Trophoblast cell (in vitro differentiated cells and primary cell): ENCODE measurements at places on chromosomes 3 and 15.

- DNase-seq, result no peak
Observed at GRCh38 chr3:104596054-104596453, 770.7 kb upstream of the ALCAM start.

- DNase-seq, result peak; percentile 74
Observed at GRCh38 chr3:170712336-170712735, 126.5 kb upstream of the SLC7A14 start.

GRCh38 chr15:43168192-43169107, 16.8 kb upstream of the CCNDBP1 start:
- no peak for DNase-seq

DNA sequence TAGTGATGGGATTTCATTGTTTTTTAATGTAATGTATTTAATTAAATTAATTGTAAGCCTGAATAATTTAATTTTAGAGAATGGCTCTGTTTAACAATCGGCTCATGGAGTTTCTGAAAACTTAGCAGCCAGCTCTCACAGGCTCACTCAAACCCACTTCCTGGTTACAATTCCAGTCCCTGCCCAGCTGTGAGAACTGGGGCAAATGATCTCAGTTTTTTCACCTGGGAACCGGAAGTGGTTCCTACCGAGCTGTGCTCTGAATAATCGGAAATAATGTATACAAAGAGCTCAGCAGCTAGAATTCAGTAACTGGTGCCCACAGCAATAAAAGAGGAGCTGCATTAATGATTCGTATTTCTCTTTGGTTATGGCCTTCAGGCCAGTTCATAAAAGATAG, 244.3 kb upstream of the MCTP2 start:
- no peak for DNase-seq

DNA sequence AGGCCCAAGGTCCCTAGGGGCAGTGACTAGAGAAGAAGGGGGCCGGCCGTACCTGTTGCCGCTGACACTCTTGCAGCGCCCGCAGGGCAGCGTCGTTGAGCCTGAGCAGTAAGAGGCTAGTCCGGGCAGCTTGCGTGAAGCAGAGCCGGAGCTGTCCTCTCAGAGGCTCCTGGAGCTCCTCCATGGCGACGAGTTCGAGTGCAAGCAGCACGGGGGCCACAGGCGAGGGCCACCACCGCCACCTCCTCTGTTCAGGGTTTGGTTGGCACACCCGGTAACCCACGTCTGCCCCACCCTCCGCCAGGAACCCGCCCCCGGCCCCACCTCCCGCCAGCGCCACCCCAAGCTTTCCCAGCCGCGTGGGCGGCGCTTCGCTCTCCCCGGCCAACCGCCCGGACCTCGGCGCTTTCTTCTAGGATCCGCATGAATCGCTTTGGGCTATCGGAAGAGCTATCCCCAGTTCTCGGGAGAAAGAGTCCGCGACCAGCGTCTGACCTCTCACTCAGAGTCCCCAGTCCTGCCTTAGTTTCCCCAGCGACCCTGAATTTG, at the start of gene ELL3:
TSS of gene ELL3 (minus strand) at position 249 of the 549 bp plus-strand sequence. CDS start at position 184, 65 bp downstream.
- peak; percentile 79 for DNase-seq

- no peak for DNase-seq
Observed at GRCh38 chr15:25778161-25778560, 85.0 kb downstream of the ATP10A start.

DNA sequence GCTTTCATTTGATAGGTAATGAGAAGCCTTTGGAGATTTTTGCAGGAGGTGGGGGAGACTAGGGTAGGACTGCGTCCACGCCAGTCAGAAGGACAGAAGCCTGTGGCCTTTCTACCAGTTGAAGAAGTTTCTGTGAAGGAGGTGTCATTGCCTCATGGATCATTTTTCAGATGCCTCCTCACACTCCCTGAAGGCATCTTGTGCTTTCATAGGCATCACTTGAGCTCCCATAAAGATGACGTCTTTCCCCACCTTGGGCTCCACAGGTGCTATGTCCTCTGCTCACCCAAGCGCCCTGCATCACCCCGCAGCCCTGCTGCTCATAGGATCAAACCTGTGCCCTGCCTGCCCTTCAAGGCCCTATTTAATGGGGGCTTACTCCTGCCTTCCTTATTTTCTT, 7.5 kb upstream of the ITGA11 start:
- no peak for DNase-seq

DNA sequence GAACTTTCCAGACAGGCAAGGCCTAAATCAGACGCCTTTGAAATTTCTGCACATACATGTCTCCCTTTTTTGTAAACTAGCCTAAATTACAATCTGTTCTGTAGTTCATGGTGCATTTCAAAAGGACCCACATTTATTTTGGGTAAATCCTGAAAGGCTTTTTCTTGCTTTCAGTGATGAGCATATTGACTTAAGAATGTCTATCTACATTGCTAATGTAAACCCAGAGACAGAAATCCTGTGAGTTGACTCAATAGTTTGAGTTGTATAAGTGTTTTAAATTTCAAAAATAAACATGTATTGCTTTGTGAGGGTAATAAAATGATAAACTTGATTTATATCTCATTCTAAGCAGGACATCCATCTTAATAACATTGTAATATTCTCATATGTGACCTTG, 977.0 kb upstream of the NR2F2 start:
- DNase-seq, result no peak

GRCh38 chr15:26260517-26261133, 397.5 kb upstream of the ATP10A start:
- peak; percentile 61 for DNase-seq

DNA sequence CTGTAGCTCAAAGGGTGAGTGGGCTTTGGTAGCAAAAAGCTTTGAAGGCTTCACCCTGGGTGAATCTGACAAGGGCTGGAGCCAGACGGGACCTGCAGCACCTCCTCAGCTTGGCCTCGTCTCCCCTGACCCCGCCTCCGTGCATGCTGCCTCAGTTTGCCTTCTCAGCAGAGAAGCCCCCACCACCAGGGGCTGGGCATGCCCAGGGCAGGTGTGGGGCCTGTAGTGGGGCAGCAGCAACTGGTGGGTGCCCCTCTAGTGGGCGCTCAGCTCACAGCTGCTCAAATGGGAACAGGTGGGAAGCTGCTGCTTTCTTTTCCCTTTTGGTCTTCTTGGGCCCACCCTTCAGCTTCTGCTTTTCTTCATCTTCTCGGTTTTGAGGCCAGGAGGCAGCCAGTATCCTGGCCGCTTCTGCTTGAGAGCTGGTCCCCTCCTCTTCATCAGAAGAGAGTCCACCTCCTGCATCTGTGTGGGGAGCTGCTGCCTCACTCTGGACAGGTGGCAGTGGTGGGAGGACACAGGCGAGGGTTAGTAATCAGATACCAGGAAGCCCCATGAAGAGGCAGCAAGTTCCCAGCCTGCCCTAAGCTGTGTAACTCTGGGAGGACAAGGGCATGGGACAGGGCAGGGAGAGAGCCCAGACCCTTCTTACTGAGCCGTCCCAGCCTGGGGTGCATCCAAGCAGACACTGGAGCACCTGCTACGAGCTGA, 21.0 kb downstream of the TMEM43 start:
- no peak for DNase-seq

GRCh38 chr15:57923306-57923705, 142.2 kb downstream of the ALDH1A2 start:
- no peak for DNase-seq

DNA sequence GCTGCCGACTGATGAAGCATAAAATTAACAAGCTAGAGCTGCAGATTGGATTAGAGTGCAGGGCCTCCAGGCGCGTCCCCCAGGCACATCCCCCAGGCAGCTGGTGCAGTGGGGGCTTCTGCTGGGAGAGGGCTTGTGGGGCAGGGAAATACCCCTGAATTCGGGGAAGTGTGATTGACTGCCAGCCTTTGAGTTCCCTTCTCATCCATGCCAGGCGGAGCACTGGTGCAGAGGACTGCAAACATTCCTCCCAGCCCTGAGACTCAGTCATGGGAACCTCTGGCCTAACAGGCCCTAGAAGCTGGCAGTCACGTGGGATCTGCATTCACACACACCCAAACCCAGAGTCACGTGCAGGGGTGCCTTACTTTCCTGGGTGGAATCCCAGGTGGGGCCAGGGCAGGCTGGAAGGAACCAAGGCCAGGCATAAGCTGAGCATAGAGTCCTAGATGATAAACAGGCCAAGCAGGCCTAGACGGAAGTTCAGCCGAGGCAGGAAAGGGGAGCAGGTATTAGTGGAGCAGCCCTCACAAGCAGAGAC, 46.2 kb upstream of the SEC22A start:
- no peak for DNase-seq

GRCh38 chr3:23656821-23657220, 148.9 kb upstream of the UBE2E1 start:
- DNase-seq, result no peak

DNA sequence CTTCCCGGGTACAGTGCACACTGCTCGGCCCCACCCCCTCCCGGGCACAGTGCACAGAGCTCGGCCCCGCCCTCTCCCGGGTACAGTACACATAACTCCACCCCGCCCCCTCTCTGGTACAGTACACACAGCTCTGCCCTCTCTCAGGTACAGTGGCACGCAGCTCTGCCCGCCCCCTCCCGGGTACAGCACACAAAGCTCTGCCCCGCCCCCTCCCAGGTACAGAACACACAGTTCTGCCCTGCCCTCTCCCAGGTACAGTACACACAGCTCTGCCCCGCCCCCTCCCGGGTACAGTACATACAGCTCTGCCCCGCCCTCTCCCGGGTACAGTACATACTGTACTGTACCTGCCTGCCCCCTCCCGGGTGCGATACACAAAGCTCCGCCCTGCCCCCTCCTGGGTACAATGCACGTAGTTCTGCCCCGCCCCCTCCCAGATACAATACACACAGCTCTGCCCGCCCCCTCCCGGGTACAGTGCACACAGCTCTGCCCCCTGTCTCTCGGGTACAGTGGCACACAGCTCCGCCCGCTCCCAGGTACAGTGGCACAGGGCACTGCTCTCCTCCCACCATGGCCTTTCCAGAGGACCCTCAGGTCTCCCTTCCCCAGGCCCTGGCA, 16.4 kb upstream of the PRR20G start:
- peak; percentile 25 for DNase-seq

GRCh38 chr3:78606756-78607155, 1161.0 kb downstream of the ROBO1 start:
- no peak for DNase-seq

DNA sequence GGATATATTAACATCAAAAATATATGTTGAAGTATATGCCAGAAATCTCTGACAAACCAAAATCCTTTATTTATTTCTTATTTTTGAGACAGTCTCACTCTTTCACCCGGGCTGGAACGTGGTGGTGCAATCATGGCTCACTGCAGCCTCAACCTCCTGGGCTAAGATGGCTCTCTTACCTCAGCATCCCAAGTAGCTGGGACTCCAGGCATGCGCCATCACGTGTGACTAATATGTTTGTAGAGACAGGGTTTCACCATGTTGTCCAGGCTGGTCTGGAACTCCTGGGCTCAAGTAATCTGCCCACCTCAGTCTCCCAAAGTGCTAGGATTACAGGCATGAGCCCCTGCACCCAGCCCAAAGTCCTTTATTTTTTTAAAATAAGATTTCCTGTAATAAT, 11.9 kb downstream of the FAIM start:
- DNase-seq, result peak; percentile 25

DNA sequence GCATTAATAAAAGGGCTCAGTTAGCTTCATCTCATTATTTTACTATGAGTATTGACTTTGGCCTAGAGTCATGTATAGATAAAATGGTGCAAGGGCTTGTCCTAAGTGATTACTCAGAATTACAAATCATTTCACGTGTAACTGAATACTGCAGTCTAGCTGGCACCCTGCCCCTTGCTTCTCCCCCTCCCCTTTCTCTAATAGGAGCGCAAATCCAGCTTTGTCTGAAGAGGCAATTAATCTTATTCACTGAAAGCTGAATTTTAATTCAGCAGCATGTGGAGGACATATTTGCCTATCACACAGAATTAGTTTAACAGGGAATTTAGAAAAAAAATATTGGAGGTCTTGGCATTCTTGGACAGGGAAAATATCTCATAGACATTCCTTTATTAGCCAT, 412.1 kb upstream of the DPH6 start:
- no peak for DNase-seq

DNA sequence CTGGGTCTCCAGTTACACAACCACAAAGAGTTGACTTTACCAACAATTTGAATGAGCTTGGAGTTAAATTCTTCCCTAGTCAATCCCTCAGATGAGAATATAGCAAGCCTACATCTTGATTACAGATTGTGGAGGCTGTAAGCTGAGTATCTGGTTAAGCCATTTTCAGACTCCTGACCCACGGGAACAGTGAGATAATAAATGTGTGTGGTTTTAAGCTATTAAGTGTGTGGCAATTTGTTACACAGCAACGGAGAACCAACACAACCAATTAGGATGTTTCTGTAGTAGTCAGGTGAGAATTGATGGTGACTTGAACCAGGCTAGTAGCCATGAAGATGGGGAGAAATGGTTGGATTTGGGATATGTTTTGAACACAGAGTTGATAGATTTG, 37.7 kb upstream of the SLC4A7 start:
- no peak for DNase-seq

GRCh38 chr15:63979262-63979793, 67.0 kb downstream of the DAPK2 start:
- DNase-seq, result no peak

GRCh38 chr3:67529337-67529736, 125.1 kb downstream of the SUCLG2 start:
- DNase-seq, result no peak

GRCh38 chr3:154684021-154684420, 254.0 kb upstream of the GPR149 start:
- DNase-seq, result no peak

- DNase-seq, result no peak
Observed at GRCh38 chr15:77526595-77527163, 106.0 kb downstream of the HMG20A start.

GRCh38 chr3:171064461-171064860, 37.9 kb upstream of the SLC2A2 start:
- no peak for DNase-seq

DNA sequence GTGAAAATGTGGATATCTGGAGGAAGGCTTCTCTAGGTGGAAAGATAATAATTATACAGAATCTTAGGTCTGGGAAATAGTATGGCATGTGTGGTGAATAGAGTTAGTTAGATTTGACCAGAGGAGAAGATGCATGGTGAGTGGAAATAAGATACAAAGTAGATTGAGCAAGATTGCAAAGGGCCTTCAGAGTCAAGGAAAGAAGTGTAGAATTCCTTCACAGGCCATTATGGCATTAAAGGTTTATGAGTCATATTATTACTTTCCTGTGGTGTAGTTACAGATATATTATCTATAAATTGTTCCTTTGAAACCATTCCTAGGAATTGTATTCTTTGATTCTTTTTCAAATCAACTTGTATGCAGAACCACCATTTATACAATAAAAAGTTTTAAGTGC, 660.3 kb downstream of the SI start:
- DNase-seq, result no peak

DNA sequence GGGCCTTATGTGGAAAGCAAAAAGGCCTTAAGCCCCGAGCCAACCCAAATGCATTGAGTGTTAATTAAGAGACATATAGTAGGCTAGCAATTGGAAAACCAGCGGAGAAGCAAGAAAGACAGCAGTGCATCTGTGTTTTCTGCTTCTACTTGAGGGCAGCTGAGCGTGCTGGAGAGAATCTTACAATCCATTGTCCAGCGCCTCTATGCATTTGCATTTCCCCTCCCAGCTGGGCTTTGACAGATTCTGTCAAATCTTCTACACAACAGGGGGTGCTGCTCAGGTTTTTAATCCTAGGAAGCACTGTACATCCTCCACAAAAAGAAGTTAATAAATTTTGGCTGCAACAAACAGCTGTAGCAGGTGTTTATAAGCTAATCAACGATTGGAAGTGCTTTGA, 23.9 kb downstream of the SSR3 start:
- no peak for DNase-seq

GRCh38 chr3:147812186-147812911, 403.2 kb downstream of the ZIC1 start:
- DNase-seq, result no peak

GRCh38 chr3:23263796-23264195, 60.7 kb downstream of the UBE2E2 start:
- peak; percentile 66 for DNase-seq
